ENCODE measurements at places on chromosomes 5 and 9. TPM values are rescaled to one million over a fixed set of nuclear protein-coding genes. Genes with fewer than 3 reads are reported as not detected.

Gene SHOC1
- not detected for total RNA-seq

Gene MCC
- 127 TPM for total RNA-seq

Gene NOXA1
- 4.2 TPM for total RNA-seq

Gene PCDHB11
- total RNA-seq = 9.5 TPM

Gene INSL4
- total RNA-seq = not detected

Gene TSSK1B
- 0.38 TPM for total RNA-seq

Data from camera-type eye (tissue), 1 donor.